Non-pigmented ciliary epithelial cell (primary cell): ENCODE measurements at places on chromosomes 6 and 20.
A peak's percentile ranks its signal among the peaks of the same experiment; 100 is the strongest.

- no peak for DNase-seq
Observed at GRCh38 chr6:10684618-10685017, 9.8 kb downstream of the C6orf52 start.

DNA sequence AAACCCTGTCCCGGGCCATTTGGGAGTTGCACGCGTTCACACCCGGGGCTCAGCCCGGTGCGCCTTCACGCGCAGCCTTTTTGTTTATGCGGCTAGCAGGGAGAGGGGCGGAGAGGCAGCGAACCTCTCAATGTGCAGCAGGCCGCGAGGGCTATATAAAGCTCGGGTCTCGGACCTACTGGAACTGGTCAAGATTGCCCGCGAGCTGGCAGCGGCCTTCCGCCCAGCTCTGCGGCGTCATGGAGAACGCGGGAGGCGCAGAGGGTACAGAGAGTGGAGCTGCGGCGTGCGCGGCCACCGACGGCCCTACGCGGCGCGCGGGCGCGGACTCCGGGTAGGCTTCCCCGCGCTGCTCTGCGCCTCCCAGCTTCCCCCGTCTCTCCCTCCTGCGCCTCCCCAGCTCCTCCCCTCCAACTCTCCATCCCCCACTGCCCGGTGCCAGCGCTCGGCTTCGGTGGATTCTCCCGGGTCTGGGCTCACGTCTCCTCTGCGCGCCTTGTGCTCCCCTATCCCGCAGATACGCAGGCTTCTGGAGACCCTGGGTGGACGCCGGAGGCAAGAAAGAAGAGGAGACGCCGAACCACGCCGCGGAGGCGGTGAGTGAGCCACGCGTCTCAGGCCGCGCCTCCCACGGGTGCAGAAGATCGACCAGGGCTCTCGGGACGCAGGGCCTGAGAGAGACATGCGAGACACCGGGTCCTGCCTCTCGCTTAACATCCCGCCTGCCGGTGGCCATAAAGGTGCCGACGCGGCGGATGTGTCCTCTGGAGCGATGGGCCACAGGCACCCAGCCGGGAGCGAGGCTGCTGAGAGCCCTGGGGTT lies at the start of gene RIPPLY2:
RIPPLY2 (plus strand) TSS at position 183 of the 823 bp plus-strand sequence; CDS start at position 240, 57 bp downstream.
- DNase-seq = no peak

GRCh38 chr6:30044630-30045029 lies 16.4 kb upstream of the POLR1H start:
- no peak for DNase-seq

DNA sequence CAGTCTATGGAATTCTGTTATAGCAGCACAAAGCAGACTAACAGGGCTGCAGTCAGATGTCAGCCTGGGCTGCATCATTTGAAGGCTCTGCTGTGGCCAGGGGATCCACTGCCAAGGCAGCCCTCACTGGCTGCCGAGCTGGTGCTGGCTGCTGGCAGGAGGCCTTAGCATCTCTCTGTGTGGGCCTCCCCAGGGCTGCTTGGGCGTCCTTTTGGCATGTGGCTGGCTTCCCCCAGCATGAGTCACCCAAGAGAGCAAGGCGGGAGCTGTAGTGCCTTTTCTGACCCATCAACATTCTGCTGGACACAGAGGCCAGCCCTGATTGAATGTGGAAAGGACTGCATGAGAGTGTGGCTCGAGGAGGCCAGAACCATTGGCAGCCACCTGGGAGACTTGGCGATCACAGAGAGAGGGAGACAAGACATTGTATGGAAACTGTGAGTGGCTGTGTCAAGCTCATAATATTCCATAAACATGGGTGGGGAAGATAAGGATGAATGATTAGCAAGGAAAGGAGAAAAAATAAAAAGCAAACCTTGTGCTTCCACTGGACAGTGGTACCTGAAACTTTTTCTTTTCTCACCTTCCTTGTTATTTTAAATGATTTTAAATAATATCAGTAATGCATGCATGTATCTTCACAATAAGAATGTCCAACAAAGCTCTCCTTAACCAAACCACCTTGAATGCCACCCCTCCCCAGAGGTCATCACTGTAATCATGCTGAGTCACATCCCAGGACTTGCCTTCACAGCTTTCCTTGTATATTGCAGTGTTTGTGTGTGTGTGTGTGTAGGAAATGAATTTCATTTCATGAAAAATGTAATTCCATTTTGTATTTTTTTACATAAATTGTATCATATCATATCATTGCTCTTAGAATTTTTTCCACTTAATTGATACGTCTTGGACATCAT lies 55.0 kb upstream of the VSX1 start:
- DNase-seq = peak; percentile 43

DNA sequence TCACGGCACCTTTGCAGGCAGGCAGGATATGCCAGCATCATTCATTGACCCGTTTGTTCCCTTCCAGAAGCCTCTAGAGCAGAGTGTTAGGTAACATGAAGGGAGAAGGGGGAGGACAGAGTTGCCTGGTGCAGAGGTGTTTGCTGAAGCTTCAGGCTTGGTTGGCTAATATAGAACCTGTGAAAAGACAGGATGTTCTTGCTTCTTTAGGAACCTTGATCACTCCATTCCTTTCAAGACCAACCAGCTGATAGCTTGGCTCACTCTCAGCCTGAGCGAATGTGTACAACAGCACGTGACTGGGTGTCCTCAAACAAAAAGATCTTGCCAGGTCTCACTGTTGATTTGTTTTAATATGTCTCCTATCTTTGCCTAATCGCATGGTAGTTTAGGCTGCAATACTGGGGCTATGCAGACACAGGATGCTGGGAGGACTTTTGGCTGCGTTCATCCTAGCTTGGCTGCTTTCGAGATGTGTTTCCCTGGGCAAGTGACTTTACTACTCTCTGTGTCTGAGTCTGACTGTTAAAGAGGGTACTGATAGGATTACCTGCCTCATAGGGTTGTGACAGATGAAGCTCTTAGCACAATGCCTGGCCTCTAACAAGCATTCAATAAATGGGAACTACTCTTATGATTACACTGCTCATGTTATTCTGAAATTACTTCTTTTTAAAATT lies 16.0 kb downstream of the SHLD1 start:
- DNase-seq = no peak

DNA sequence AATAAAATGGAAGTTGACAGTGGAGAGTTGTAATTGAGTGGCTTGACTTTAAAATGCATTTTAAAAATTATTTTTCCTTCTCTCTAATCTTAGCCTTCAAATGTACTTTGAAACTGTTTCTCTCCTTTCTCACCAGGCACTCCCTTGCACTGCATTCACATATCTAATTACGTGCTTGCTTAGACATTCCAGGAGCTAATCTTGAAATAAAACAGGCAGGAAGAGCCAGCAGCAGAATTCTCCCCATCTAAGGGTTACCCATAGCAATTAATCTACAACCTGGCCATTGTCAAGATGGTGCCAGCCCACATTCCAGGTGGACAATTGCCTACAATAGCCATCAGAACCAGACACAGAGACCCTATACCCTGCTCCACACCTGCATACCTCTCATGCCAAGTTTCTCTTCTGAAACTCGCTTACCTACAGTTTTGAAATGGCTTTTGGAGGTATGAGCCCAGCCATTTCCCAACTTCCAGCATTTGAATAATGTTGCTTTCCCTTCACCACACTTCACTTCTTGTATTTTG lies 167.6 kb upstream of the GJE1 start:
- DNase-seq = no peak

DNA sequence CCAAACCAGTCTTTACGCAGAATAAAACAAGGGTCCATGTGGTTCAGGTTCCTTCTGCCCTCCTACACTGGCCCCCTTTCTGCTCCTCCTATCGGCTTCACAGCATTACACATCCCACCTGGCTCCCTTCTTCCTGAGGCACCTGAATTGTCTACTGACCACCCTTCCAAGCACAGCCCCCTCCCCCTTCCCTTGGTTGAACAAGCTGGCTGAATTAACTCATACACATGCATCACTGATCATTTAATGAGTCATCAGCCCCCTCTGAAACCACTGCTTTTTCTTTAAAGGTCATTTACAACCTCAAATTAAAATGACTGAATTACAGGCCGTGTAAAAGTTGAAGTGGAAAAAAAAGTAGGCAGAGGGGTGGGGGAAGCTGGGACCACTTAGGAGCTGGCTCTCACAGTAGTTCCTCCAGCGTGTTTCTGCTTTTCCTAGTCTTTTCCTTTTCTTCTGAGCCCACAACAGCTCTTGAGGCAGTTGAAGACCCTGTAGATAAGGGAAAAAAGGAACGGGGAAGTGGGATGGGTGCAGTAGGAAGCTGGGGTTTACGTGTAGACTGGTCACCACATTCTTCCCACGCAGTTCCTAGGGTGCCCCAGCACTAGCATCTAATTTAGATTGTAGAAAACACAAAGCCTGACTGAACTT lies 67.6 kb downstream of the FYN start:
- peak; percentile 84 for DNase-seq

DNA sequence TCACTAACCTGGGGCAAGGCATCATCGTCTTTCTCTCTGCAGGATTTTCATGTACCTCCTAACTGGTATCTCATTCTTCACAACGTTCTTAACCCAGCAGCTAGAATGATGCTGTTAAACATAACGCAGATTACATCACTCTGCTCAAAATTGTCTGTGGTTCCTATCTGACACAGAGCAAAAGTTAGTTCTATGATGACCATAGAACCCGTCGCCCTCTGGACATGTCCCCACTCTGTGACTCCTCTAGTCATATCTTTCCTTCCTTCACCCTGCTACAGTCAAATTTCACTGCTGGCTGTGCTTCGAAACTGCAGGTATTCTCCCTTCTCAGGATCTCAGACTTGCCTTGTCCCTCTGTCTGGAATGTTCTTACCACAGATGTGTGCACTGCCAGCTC lies 87.4 kb upstream of the TPD52L1 start:
- DNase-seq = no peak

DNA sequence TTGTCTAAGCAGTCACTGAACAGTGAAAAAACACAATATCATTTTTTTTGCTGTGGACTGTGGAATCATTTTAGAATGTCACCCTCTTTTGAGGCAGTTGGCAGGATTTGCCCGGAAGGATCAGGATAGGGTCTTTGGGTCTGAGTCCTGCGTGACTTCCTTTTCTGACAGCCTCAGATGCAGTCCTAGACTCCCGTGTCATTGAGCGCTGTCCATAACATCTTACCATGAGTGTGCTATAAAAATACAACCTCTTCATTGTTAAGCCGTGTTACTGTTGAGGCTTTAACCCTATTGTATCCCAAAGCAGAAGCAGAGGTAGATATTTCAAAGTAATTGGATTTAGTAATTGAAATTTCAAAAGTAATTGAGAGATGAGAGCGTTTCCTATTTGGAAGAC lies 30.6 kb downstream of the ARID1B start:
- no peak for DNase-seq
